ENCODE measurements at places on chromosomes 4 and X.

- DNase-seq: no peak
These were observed 2155.1 kb upstream of the AGA start for GRCh38 chr4:179597301-179597700.

- DNase-seq: no peak
These were observed 3.5 kb upstream of the SH3BP2 start for GRCh38 chr4:2789351-2789750.

DNA sequence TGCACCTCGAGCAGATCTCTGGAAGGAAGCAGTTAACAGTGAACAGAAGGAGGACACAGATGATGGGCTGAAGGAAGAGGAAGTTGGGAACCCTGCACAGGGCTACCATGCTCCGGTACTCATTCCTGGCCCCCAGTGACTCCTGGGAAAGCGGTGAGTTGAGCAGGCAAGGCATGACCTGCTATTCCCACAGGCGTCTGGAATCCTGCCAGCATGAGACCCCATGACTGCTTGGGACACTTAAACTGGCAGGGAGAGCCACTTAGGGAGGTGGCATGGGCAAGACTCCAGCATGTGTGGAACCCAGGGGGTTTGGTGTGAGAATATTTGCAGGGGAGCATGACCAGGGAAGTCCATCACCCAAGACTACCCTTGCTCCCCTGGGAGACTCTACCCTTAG lies 1056.4 kb upstream of the POU3F4 start:
- DNase-seq: no peak

- no peak for DNase-seq
These were observed 127.4 kb downstream of the ANAPC10 start for GRCh38 chr4:144970597-144970996.

- no peak for DNase-seq
These were observed 223.8 kb upstream of the PSAPL1 start for GRCh38 chr4:7658341-7659204.

DNA sequence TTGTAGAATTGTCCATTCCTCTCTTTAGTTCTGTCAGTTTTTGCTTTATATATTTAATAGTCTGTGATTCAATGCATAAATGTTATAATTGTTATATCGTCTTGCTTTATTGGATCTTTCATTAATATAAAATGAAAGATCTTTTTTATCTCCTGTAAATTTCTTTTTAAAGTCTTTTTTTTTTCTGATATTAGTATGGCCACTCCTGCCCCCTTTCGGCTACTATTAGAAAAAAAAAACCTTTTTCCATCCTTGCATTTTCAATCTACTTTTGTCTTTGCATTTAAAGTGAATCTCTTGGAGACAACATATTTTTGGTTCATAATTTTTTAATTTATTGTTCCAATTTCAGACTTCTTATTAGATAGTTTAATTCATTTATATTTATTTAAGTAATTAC lies 677.4 kb upstream of the NDST4 start:
- no peak for DNase-seq

- DNase-seq: no peak
These were observed 29.0 kb downstream of the FAM53A start for GRCh38 chr4:1655081-1655480.

GRCh38 chrX:7215842-7216241 lies 67.9 kb upstream of the PUDP start:
- DNase-seq: no peak

DNA sequence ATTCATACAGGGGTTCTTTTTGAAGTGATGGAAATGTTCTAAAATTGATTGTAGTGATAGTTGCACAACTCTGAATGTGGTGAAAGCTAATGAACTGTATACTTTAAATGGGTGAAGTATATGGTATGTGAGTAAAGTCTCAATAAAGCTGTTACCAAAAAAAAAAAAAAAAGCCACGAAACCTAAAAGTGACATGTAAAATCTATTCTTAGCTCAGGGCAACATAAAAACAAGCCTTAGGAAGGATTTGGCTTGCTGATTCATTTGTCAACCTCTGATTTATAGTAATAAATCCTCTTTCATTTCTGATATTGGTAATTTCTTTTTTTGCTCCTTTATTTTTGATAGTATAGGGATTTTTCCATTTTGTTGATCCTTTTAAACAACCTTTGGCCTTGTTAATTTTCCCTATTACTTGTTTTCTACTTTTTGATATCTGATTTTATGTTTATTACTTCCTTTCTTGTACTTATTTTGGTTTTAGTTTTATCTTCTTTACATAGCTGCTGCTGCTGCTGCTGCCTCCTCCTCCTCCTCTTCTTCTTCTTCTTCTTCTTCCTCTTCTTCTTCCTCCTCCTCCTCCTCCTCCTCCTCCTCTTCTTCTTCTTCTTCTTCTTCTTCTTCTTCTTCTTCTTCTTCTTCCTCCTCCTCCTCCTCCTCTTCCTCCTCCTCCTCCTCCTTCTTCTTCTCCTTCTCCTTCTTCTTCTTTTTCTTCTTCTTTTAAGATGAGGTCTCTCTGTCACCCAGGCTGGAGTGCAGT lies 79.4 kb downstream of the ADGRG4 start:
- no peak for DNase-seq

DNA sequence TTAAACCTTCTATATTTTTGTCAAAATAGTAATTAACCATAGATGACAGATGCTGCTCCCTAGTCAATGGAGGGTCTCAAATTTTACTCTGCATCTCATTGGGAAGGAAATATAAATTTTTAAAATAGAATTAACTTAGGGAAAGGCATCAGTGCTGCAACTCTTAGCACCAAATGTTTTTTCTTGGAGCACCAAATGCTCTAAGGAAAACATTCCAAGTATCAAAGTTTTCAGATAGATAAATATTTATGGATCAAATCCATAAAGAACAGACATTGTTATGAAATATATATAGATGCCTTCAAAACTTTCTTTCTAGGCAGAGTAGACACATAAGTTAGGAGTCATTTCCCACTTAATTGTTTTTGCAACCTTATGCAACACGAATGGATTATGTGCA lies 168.7 kb downstream of the ANTXR2 start:
- DNase-seq: no peak
